K562 (cell line): ENCODE measurements at places on chromosomes 11 and 22.
A peak's percentile ranks its signal among the peaks of the same experiment; 100 is the strongest.

DNA sequence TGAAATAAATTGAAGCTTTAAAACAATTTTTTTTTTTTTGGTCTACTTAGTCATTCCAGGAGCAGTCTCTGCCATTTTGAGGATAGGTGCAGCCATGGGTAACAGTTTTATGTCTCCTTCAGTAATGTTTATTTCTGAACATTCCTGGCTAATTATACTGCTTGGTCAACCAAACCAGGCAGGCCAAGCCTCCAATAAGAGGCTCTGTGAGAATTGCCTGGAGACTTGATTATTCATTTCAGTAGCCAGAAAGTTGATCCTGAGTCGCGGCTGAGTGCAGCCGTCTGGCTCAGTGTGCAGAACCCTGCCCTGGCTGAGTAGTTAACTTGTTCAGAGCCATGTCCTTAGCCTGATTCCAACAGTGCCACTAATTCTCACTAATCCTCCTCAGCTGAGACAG lies 364.0 kb upstream of the FAT3 start:
- no peak for DNase-seq
- no peak overlapping the region for H3K4me3 ChIP-seq
- no peaks in the 10 kb centered on the region for H3K4me1 ChIP-seq
- no peaks in the 10 kb centered on the region for H3K27me3 ChIP-seq
- H3K36me3 ChIP-seq: no peaks in the 10 kb centered on the region
- H3K27ac ChIP-seq: no peak overlapping the region

GRCh38 chr11:47411884-47412746 lies 3.7 kb downstream of the SLC39A13 start:
- no peaks in the 10 kb centered on the region for H3K27me3 ChIP-seq
- no peak overlapping the region for H3K27ac ChIP-seq
- H3K4me1 ChIP-seq: peaks cover 70% of the 10 kb centered on the region
- H3K36me3 ChIP-seq: no peaks in the 10 kb centered on the region; the same call in 2 of the 3 replicates

DNA sequence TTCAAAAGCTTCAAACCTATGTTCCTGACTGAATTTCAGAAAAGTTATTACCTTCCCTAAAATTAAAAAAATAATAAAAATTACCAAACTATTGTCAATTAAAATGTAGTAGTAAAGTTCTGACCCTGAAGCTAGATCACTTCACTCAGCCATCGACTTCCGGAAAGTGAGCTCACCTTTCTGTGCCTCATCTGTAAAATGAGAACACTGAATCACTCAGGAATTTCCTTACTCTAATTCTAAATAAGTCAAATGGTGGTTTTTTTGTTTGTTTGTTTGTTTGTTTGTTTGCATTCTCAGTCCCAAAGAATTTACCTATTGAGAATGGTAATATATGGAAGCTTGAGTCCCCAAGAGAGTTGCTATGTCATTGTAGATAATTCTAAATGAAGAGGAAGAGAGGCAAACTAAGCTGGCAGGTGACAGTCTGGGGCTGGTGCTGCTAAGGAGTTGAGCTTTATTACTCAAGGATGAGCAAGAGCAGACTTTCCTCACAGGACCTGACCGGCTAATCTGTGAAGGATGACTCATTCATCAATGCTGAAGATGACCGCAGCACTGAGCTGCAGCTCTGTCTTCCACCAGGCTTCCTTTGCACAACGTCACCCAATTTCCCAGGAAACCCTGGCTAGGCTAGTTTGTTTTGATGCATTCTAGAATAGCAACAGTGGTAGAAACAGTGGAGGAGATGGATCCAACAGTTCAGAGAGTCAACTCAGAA lies 248.8 kb downstream of the RAB38 start:
- no peaks in the 10 kb centered on the region for H3K4me1 ChIP-seq
- H3K27me3 ChIP-seq: no peaks in the 10 kb centered on the region
- H3K36me3 ChIP-seq: no peaks in the 10 kb centered on the region
- H3K4me3 ChIP-seq: no peak overlapping the region
- H3K27ac ChIP-seq: no peak overlapping the region
- DNase-seq: no peak

DNA sequence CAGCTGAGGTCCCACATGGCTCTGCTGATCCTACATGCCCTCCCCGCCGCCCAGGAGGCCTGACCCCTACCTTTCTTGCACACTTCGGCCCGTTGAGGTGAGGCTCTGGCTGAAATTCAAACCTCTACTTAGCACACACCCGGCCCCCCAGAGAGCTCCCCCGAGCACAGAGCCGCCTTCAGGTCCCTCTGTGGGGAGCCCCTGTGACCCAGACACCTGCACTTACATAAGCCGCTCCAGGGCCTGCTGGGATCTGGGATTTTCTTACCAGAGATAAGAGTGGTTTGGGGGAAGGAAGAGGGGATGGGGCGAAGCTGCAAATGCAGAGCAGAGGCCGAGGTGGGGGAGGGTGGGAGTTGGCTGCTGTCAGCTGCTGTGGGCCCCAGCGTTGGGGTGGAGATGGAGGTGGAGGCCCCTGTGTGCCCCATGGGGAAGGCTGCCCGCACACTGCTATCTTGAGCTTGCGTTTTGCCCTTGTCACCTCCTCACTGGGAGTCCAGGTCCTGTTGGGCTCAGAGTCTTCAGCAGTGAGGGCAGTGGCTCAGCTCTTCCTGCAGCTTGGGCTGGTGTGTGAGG lies 30.6 kb downstream of the CAPN1 start:
- DNase-seq: no peak
- no peak overlapping the region for H3K4me3 ChIP-seq
- peaks cover 53% of the 10 kb centered on the region for H3K4me1 ChIP-seq
- no peaks in the 10 kb centered on the region for H3K27me3 ChIP-seq
- peaks cover 45% of the 10 kb centered on the region; the same call in 2 of the 3 replicates for H3K36me3 ChIP-seq

GRCh38 chr11:19711911-19712280 lies 741 bp upstream of the NAV2 start:
- H3K27me3 ChIP-seq: peaks cover 6% of the 10 kb centered on the region
- peak overlapping the region; percentile 82 for H3K27ac ChIP-seq
- no peaks in the 10 kb centered on the region for H3K36me3 ChIP-seq
- peak; percentile 15 for DNase-seq
- H3K4me3 ChIP-seq: peak overlapping the region; percentile 44; the same call in 1 of the 2 replicates

DNA sequence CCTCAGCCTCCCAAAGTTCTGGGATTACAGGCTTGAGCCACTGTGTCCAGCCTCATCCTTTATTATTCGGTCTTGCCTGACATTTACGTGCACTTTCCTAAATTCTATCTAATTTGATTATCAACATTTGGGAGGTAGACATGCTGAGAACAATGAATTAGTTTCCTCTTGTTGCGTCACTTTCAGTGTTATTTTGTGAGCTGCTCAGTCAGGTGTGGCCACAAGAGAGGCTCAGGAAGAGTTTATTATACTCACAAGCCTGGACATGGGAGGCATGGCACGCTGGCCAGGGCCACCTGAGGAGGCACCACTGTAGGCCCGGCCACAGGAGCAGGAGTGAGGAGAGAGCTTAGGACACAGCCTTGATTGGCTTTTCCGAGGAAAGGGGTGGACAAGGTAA lies 59.7 kb upstream of the RBFOX2 start:
- no peak for DNase-seq
- no peaks in the 10 kb centered on the region; the same call in 2 of the 3 replicates for H3K4me1 ChIP-seq
- no peaks in the 10 kb centered on the region for H3K36me3 ChIP-seq
- H3K4me3 ChIP-seq: no peak overlapping the region
- no peaks in the 10 kb centered on the region for H3K27me3 ChIP-seq

DNA sequence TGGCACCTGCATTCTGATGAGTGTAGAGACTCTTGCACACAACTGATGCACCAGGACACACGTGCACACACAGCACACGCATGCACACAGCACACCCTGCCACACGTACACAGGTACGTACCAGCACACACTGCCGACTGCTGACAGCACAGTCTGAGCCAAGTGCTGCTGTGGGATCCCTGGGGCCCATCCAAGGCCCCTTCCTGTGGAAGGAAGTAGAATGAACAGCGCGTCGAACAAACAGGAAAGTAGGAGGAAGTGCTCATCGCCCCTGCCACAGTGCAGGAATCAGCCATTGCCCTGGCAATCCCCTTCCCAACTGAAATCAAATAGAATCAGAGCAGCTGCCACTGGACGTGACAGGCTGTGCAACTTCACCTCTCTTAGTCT lies 57.9 kb downstream of the CD82 start:
- H3K4me1 ChIP-seq: peaks cover 20% of the 10 kb centered on the region
- no peaks in the 10 kb centered on the region for H3K36me3 ChIP-seq
- no peak overlapping the region for H3K27ac ChIP-seq
- no peak for DNase-seq

GRCh38 chr22:28711820-28712777 lies 29.5 kb downstream of the CHEK2 start:
- H3K4me3 ChIP-seq: no peak overlapping the region
- H3K36me3 ChIP-seq: peaks cover 61% of the 10 kb centered on the region
- DNase-seq: no peak

DNA sequence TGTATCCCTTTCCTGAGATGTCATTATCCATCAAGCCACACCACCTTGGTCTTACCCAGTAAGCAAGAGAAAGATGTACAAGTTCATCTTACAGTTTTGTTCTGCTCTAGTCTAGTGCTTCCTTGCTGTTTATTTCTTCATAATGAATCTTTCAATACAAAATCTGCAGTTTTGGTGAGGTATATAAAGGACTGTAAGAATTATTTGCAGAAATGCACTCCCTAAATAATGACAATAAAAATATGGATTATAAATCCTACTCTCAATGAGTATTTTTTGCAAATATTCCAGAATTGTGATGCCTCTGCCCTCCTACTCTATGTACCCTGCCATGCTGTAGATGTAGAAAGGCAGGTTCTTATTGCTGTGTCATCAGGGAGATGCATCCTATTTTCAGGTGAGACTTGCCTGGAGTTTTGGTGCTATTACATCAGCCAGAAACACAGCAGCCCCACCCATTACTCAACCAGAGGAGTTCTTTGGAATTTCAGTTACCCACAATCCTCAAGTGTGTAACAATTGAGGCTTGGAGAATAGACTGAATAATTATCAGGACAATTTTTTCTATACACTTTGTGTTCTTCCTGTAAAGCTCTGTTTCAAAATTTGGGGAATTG lies at the start of gene OR10S1:
TSS of gene OR10S1 (minus strand) at position 51 of the 617 bp plus-strand sequence. CDS start 117 bp downstream, outside the sequence.
- no peak for DNase-seq
- no peaks in the 10 kb centered on the region for H3K27me3 ChIP-seq
- H3K4me1 ChIP-seq: no peaks in the 10 kb centered on the region
- no peak within 1 kb of the TSS for H3K4me3 ChIP-seq
- no peaks in the 10 kb centered on the region for H3K36me3 ChIP-seq

DNA sequence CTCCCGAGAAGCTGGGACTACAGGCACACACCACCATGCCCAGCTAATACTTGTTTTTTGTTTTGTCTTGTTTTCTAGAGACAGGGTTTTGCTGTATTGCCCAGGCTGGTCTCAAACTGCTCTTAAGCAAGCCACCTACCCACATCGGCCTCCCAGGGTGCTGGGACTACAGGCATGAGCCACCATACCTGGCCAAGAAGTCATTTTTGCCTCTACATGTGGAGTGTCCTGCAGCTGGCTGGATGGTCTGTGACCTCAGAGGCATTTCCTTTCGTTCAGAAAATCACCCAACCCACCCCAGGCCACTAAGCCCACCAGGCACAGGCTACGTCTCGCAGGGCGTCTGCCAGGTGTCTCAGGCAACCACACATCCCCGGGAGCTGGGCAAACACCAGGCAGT lies 12.8 kb downstream of the SHANK2 start:
- H3K36me3 ChIP-seq: no peaks in the 10 kb centered on the region
- H3K27ac ChIP-seq: no peak overlapping the region
- DNase-seq: no peak
- no peak overlapping the region for H3K4me3 ChIP-seq
- H3K27me3 ChIP-seq: peaks cover 63% of the 10 kb centered on the region
- H3K4me1 ChIP-seq: no peaks in the 10 kb centered on the region

GRCh38 chr11:120525261-120526171 lies 14.0 kb downstream of the GRIK4 start:
- H3K27ac ChIP-seq: no peak overlapping the region
- peaks cover 45% of the 10 kb centered on the region; the same call in 2 of the 3 replicates for H3K27me3 ChIP-seq
- DNase-seq: no peak

- H3K27me3 ChIP-seq: no peaks in the 10 kb centered on the region
- no peaks in the 10 kb centered on the region for H3K36me3 ChIP-seq
- H3K4me1 ChIP-seq: peaks cover 12% of the 10 kb centered on the region; the same call in 1 of the 3 replicates
- peak overlapping the region; percentile 73 for H3K27ac ChIP-seq
- H3K4me3 ChIP-seq: peak overlapping the region; percentile 47
- peak; percentile 58 for DNase-seq
Observed at GRCh38 chr11:64745189-64745520, 1.2 kb upstream of the RASGRP2 start.

DNA sequence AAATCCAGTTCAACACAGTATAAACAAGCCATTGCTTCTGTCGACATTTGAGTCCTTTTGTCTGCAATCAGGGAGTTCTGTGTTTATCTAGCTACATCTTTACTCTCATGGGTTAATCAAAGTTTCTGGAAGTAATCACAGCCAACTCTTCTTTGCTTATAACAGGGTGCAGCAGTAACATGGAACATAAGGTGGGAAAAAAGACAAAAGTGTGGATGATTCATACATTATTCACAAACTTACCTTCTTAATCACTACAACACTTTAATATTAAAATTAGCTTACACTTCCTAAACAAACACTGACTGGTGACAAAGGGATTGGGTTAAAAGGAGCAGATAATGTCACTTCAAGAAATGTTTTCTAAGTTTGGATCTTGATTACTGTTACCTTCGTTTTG lies 44.7 kb downstream of the SNX19 start:
- no peaks in the 10 kb centered on the region for H3K4me1 ChIP-seq
- H3K4me3 ChIP-seq: no peak overlapping the region
- H3K27ac ChIP-seq: no peak overlapping the region
- H3K27me3 ChIP-seq: no peaks in the 10 kb centered on the region
- no peak for DNase-seq

DNA sequence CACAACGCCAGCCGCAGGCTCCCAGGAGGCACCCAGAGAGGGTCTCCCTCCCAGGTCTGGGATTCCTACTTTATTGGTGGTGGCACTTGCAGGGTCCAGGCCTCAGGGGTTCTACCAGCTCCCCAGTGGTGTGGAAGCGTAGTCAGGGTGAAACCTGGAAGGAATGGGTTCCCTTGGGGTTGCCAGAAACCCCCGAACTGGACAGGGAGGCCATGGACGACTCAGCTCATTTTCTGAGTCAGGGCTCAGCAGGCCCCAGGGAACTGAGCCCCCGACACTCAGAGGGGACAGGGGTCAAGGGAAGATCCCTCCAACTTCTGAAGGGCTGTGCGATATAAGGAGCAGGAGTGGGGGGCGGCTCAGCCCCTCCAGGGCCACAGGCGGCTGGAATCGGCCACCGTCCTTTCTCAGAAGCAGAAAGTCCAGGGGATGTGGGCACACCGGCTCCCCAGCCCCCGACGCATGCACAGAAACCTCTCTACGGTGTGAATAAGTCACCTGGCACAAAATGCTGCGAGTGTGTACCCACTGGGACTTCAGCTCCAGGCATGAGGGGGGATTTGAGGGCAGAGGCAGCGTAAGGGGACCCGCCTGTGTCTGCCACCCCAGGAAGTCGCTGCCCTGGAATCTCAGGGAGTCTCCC lies 25.1 kb downstream of the MRGPRG start:
- no peak overlapping the region for H3K4me3 ChIP-seq
- H3K4me1 ChIP-seq: peaks cover 56% of the 10 kb centered on the region
- H3K27me3 ChIP-seq: no peaks in the 10 kb centered on the region
- H3K27ac ChIP-seq: no peak overlapping the region

DNA sequence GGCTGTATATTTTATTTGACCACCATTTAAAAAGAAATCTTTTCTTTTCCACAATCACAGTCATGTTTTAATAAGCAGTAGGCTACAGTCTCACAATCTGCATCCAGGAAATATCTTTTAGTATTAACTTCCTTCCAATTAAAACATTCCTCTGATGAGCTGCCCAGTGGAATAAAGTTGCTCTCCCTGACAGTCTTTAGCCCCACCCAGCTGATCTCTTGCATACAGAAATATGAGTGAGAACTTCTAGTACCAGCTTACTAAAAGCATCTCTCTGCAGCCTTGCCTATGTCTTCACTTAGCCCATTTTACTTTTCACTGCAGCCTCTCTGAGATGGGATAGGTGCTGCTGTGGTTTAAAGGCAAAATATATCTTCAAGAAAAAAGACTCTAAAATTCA lies 143.4 kb upstream of the ANO3 start:
- H3K4me3 ChIP-seq: no peak overlapping the region
- no peak for DNase-seq
- no peaks in the 10 kb centered on the region for H3K4me1 ChIP-seq
